ENCODE measurements at places on chromosomes 3 and 15. TPM values are rescaled to one million over a fixed set of nuclear protein-coding genes. Genes with fewer than 3 reads are reported as not detected.

Gene THSD4
- total RNA-seq = 80.7 TPM

Gene MUSTN1
- total RNA-seq = 10.9 TPM

DNA sequence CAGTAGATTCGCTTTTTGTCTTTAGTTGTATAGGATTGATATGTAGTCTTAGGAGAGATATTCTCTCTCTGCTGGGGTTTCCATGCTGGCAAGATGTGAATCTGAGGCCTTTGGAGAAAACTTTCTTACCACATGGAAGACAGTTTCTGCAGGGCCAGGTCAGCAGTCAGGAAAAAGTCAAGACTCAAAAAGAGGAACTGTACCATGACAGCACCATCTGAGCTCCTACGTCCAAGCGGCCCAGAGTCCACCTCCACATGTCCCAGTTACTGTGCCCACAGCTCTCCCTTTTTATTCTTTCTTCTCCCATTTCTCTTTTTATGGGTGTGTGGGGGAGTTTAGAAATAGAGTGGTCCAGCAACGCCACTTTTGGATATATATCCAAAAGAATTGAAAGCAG is 172.0 kb downstream of the MTHFS start:
- DNase-seq = no peak

DNA sequence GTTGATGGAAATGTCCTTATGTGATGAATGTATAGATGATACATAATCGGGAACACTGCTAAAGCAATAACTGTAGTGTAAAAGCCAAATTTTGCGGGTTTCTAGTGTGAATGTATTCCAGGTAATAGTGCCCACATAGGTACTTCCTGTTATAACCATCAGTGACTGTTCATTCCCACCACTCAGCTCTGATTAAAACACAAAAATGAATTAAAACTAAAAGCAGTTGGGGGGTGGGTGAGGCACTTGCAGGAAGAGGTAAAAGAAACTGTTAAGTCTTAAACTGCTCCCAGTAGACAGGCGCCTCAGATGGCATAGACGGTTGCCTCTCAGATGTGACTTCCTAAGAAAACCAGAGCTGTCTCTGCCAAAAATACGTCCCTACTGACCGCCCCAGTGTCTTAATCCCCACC is 893 bp upstream of the MTHFS start:
- no peak for DNase-seq

GRCh38 chr3:82353306-82354171 is 592.1 kb upstream of the GBE1 start:
- DNase-seq = no peak

- DNase-seq = peak; percentile 53
Observed at GRCh38 chr3:183428447-183429211, at the start of gene MCF2L2. Gene MCF2L2 (minus strand): TSS chr3:183428619. CDS start chr3:183427977, 642 bp downstream.

GRCh38 chr15:99306694-99307338 is 55.5 kb downstream of the LRRC28 start:
- DNase-seq = peak; percentile 45
